ENCODE measurements at places on chromosomes 4 and X.

DNA sequence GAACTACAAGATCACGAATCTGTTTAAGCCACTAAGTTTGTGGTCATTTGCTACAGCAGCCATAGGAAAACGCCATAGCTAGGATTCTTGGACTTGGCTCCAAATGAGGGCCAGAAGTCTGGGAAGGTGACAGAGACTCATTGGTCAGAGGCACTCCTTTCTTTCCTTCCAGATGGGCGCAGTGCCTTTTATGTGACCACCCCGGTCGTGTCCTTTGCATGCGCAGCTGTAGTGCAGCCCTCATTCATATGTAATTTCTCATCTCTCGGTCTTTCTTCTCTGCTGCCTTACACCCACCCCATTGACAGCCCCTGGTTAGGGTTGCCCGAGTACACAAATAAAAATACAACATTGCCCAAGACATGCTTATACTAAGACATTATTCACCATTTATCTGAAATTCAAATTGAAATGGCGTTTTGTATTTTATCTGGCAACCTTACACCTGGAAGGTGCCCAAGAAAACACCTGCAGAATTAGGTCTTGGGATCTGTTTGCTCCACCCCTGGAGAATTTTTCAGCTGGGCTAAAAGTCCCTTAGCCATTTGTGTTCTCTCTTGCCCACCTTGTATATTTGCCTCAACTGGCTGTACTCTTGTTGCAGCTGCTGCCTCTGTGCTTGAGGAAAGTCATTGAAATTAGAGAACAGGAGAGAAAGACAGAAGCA lies 21.9 kb downstream of the CCKAR start:
- peak; percentile 40 for ATAC-seq

DNA sequence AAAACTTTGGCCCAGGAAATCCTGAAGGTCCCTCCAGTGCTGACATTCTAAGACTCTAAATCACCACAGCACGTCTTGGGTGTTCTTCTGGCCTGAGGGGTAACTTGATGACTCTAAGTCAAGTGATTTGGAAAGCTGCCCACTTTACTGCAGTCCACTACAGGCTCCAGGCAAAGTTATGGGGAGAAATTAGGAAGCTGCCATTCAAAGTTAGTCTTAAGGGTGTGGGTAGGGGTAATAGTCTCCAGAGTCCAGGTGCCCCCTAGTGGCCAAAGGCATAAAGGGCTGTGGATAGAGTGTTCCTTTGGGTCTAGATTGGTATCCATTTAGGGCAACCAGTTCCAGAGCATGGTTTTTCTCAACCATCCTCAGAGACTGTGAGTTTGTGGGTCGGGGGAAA lies 38.7 kb upstream of the SLC16A2 start:
- peak; percentile 93 for ATAC-seq

DNA sequence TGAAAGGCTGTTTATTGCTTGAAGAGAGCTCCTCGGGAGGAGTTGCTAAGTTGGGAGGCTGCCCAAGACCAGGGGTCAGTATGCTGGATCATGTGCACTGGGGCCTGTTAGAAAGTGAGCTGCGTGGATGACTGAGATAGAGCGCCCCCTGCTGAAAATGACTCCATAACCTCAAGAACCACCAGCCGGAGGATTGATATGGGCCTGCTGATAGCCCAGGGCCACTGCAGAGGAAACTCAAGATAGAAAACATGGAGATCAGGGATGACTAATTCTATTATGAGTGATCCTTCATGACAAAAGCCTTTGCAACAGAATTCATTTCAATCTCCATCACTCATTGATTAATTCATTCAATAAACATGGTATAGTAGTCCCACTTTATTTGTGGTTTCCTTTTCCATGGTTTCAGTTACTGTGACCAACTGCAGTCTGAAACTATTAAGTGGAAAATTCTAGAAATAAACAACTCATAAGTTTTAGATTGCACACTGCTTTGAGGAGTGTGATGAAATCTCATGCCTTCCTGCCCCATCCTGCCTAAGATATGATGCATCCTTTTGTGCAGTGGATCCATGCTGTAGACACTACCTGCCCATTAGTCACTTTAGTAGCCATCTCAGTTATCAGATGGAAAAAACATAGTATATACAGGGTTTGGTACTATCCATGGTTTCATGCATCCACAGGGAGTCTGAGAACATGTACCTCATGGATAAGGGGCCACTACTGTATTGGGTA lies 126.7 kb upstream of the MBNL3 start:
- peak; percentile 90 for ATAC-seq

DNA sequence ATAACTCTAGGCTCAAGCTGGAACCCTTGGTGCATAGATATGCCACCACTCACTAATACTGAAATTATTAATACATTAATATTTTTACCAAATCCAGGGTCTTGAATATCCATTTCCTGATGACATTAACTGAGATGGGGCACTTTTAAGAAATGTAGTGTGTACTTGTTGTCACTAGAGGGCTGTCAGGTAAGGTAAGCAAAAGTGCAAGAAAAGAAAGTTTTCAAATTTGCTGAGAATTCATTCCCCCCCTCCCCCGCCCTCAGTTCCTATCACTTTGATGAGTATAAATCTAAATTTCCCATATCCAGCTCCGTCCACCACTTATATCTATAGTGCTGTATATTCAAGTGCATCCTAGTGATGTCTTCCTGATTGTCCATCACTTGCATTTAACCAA lies 20.5 kb upstream of the WDR44 start:
- no peak for ATAC-seq

GRCh38 chrX:21657318-21658151 lies 595 bp downstream of the KLHL34 start:
- ATAC-seq: no peak

GRCh38 chr4:167088115-167088514 lies 146.2 kb downstream of the SPOCK3 start:
- no peak for ATAC-seq

GRCh38 chrX:39905538-39905891 lies 192.2 kb downstream of the BCOR start:
- no peak for ATAC-seq

DNA sequence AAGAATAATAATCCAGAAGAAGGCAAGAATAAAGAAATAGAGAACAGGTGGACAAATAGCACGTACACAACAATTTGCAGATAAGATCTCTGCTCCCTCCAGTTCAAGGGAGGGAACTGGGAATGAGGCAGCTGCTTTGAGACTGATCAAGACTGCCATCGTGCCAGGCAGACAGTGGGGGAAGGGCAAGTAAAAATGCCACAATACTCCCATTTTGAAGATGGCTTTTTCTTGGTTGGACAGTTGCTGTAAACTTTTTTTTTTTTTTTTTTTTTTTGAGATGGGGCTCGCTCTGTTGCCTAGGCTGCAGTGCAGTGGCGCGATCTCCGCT lies 17.2 kb downstream of the USP11 start:
- no peak for ATAC-seq

- ATAC-seq: no peak
Measured at GRCh38 chr4:165839615-165840333, 33.3 kb upstream of the TLL1 start.

GRCh38 chr4:134470544-134470943 lies 269.0 kb upstream of the PABPC4L start:
- ATAC-seq: no peak

DNA sequence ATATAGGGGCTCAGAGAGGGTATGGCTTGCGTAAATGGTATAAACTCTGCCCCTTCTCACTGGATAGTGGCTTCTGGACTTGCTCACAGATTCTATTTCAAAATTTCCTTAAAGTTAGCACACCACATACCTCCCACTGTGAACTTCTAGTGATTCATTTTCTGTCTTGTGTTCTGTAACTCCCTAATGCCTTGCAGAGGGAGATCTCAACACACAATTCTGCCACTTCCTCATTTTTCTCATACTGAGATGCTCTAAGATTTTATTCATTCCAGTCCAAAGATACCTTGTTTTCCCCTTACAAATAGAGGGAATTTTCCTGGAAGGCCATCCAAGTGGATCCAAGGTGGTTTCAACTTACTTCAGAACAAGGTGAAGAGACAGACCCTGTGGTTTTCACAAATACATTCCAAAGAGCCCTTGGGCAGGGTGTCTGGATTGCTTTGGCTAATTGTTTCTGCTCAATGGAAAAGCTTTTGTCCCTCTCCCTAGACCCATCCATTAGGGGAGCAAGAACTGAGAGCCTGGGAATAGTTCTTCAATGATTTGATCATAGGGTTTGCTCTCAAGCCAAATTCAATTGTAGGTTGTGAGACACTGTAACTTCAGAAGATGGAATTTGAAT lies 52.1 kb upstream of the CAPN6 start:
- ATAC-seq: no peak

DNA sequence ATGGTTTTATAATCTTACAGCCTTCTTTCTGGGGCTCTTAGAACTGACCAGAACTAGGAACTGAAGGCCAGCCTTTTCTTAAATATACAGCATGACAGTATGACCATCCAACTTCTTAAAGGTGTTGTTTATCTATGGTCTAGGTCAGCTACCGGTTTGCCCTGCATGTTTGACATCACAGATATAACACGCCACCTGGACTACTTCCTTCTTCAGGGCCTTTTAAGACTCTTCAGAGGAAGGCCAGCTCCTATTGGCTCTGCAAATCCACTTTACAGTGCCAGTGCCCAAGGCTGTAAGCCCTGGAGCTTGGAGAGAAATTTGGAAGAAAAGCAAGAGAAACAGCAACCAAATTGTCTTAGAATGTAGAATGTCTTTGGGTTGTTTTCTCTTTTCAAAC lies 185.5 kb downstream of the MGST2 start:
- ATAC-seq: no peak

- peak; percentile 51 for ATAC-seq
Measured at GRCh38 chrX:20718592-20719380, 452.1 kb upstream of the RPS6KA3 start.

GRCh38 chrX:150769408-150769807 lies 76.2 kb downstream of the MTMR1 start:
- ATAC-seq: no peak

GRCh38 chr4:2256781-2257191 lies 5.1 kb downstream of the MXD4 start:
- ATAC-seq: no peak

- peak; percentile 77 for ATAC-seq
Measured at GRCh38 chrX:13254076-13254785, 65.6 kb downstream of the ATXN3L start.

- no peak for ATAC-seq
Measured at GRCh38 chrX:132365490-132365889, 123.3 kb downstream of the MBNL3 start.

GRCh38 chrX:24243188-24243587 lies 70.7 kb downstream of the SUPT20HL2 start:
- ATAC-seq: no peak

DNA sequence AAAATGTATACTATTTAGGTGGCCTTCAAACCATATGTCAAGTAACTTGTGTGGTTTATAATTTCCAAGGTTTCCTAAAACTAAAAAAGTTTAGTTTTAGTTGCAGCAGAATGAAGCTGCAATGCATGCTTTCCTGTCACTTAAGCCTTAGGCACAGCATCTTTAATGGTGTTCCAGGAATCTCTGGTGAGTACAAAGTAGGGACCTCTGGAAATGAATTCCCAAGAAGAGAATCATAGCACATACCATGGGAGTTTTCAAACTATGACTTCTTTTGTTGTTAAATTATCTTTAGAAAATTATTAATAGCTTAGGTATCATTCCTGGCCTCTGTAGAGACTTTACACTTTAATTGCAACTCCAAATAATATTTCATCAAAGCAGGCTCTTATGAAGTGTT lies 1005.9 kb upstream of the PABPC4L start:
- no peak for ATAC-seq

- no peak for ATAC-seq
Measured at GRCh38 chrX:46864606-46865005, 27.8 kb downstream of the RP2 start.

All from motor neuron (in vitro differentiated cells).